ENCODE measurements at places on chromosomes 13 and 19.

GRCh38 chr13:49652355-49653305, 24.3 kb downstream of the ARL11 start:
- DNase-seq: peak; percentile 48

DNA sequence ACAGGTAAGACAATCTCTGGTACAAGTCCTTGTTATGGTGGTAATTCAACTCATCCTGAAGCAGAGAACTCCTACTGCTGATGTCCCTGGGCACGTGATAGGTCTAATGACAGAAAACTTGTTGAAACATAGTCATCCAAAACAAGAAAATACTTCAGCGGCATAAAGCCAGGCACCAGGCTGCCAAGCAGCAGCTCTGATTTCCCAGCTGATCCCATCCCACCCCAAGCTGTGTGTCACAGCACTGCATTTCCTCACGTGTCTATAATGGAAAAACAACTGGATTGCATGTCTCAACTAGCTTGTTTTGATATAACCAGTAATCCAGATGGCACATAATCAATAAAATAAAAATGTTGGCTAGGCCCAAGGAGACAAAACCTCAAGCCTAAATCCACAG, 64.8 kb downstream of the MIPEP start:
- DNase-seq: no peak

DNA sequence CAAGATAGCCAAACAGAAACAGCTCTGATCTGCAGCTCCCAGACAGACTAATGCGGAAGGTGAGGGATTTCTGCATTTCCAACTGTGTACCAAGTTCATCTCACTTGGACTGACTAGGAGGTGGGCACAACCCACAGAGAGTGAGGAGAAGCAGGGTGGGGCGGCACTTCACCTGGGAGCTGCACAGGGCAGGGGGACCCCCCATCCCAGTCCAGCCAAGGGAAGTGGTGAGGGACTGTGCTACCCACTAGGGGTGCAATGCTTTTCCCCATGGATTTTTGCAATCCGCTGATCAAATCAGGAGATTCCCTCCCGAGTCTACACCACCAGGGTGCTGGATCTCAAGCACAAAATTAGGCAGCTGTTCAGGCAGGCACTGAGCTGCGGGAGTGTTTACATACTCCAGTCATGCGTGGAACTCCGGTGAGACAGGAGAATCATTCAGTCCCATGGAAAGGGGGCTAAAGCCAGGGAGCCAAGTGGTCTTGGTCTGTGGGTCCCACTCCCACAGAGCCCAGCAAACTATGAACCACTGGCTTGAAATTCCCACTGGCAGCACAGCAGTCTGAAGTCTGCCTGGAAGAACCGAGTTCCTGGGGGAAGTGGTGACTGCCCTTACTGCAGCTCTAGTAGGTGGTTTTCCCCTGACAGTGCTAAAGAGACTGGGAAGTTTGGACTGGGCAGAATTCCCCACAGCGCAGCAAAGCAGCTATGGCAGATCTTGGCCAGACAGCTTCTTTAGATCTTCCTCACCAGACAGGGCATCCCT, 85.1 kb upstream of the UFM1 start:
- DNase-seq: no peak

DNA sequence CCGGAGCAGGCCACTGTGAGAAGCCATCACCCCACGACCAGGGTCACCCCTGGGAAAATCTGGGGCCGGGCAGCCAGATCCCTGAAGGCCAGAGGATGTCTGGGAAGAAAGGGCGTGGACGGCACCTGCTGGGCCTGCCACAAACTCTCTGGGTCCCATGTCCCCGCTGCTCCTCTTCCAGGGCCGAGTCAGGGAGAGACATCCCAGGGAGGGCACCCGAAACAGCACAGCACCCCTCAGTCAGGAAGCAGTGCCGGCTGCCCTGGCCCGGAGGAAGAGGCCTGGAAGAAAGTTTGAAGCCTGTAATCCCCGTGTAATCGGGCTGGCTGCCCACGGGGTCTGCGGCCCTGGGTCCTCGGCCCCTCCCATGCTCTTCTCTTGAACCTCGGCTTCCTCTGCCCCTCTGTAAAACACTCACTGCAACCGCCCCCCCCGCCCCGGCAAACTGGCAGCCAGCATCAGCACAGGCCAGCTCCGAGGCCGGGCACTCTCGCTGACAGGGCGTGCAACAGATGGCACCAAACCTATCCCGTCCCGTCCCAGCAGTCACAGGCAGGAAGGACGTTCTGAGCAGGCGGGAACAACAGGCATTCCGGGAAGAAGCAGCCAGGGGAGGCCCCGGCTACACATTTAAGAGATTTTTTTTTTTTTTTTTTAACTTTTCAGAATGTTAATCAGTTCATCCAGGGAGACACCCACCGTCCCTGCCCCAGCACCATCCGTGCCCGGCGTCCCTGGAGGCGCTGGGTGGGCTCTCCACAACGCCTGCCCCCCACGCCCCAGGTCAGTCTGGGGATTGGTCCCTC, 1.5 kb downstream of the SBNO2 start:
- peak; percentile 30 for DNase-seq

- no peak for DNase-seq
Measured at GRCh38 chr19:55617426-55617825, 6.9 kb downstream of the ZNF784 start.

GRCh38 chr19:13176345-13176744, 26.1 kb downstream of the IER2 start:
- DNase-seq: no peak

- DNase-seq: no peak
Measured at GRCh38 chr13:88472316-88472715, 801.1 kb downstream of the SLITRK5 start.

- DNase-seq: no peak
Measured at GRCh38 chr13:27432611-27433210, 8.3 kb downstream of the GTF3A start.

DNA sequence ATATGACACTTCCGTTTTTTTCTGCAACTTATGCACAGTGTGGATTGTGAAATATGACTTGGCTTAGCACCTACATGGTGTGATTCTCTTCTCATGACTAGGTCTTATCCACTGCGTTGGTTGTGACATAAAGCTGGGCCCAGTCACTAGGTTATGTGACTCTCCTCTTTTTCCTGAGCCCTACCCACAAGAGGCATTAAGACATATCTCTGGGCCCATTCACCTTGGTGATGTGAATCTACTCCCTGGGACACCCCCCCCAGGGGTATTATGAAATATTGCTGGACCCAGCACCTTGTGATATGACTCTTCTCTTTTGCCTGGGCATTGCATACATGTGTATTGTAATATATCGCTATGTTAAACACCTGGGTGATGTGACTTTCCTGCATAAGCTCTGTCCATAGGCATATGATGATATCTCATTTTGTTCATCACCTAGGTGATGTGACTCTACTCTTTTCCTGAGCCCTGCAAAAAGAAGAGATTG, 85.8 kb upstream of the ZNF43 start:
- no peak for DNase-seq

DNA sequence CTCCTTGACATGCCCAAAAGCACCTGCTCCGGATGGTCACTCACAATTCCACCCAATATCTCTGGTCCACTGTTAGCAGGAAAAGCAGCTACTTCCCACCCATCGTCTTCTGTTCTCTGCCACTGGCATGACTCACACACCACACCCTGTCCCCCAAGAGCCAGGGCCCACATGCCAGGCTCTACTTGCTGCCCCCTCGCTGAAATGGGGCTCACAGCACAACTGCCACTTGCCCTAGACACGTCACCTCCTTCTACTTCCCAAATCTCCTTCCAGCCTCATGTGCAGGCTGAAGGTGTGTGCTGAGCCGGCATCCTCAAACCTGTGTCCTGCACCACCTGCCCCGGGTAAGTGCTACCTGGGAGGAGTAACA, 65.0 kb downstream of the TBC1D4 start:
- peak; percentile 39 for DNase-seq

DNA sequence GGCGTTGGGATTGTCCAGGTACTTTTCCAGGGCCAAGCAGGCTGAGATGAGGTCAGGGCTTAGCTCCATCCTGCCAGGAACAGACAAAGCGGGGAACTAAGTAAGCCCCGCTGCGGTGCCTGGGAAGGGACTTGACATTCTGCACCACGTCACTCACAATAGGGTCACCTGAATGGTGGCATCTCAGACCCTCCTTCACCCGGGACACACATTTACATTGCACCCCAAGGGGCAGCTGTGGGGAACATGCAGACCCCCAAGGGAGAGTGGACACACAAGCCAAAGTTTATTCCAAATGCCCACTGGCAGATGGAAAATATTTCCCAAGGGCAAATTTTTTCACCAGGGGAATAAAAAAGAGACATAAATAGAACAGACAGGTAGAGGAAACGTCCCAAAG, 20.3 kb upstream of the SPC24 start:
- no peak for DNase-seq

GRCh38 chr13:100887729-100888151, 213.1 kb upstream of the TMTC4 start:
- no peak for DNase-seq

DNA sequence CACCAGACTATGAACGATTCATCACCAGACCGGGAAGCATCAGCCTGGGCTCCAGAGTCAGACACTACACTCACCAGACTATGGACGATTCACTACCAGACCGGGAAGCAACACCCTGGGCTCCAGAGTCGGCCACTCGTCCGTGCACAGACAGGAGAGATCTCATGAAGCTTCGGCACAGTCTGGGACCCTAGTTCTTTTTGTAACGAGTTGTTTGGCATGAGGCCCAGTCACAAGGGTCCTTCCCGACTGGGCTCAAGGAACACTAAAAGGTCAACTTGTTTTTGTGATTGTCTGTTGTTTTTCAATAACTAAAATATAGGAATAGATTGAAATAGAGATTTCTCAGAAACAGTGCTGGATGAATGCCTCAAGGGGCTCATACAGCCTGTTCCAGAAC, 1141.6 kb upstream of the MIR17HG start:
- DNase-seq: no peak

DNA sequence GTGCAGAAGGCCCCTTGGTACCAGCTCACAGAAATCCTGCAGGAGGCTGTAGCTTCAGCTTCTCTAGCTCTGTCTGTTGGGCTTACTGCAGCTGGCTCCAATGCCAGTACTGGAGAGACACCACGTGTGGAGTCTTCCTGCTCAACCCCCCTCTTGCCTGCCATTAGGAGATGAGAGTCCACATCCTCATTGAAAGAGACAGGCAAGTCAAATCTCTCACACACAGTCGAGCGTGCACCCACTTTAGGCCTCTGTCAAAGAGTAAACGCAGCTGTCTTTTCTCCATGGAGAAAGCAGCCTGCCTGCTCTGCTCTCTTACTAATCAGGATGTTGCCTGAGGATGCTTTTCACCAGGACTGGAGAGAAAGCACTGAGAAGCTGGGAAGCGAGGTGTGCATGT, 523.0 kb upstream of the NBEA start:
- DNase-seq: no peak

- DNase-seq: no peak
Measured at GRCh38 chr13:46698910-46699460, 98.0 kb downstream of the ESD start.

DNA sequence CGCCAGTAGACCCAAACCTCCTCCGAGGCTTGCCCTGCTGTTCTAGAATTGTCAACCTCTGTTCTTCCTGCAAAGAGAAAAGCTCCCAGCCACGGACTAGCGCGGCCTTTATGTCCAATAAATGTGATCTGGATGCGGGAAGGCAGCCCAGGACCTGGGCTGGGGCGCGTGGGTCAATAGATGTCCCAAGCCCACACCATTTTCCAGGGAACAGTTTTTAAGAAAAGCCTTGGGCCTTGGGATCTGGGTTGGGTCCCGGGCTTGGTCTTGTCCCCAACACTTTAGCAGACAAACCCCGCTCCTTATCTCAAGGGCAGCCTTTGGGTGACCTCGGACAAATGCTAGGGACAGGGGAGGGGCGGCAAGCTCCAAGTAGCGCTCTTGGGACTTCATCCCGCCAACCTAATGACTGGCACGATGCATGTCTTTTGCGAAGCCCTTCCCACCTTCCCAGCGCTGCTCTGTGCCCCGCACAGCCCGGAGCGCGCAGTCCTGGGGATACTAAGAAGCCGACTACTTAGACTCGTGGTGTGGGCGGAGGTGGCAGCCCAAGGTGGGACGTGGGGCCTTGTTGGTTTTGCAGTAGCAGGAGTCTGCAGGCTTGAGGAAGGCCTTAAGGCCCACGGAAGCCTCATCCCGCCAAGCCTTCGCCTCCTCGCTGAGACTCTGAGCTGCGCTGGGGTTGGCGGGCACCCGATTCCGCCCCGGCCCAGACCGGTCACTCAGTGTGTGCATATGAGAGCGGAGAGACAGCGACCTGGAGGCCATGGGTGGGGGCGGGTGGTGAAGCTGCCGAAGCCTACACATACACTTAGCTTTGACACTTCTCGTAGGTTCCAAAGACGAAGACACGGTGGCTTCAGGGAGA, 10.8 kb downstream of the SOX21 start:
- no peak for DNase-seq

DNA sequence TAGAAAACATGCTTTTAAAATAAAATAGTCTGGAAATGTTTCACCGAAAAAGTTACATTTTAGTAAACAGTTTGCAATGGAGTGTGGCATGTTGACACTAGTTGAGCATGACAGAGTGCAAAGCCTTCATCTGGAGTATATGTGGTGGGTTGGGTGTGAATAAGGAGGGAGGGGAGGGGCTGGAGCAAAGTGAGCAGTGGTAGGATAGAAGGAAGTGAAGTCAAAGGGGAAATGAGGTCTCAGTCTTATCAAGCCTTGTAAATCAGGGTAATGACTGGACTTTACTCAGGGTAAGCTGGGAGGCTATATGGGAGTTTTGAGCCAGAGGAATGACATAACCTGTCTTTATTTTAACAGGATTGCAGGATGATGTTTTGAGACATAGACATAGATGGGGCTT, 222.8 kb downstream of the PCDH20 start:
- DNase-seq: no peak

- no peak for DNase-seq
Measured at GRCh38 chr19:40134866-40135265, 44.1 kb upstream of the ZNF780A start.

GRCh38 chr13:51781246-51782022, 22.5 kb downstream of the DHRS12 start:
- DNase-seq: no peak

- DNase-seq: peak; percentile 61
Measured at GRCh38 chr13:61531383-61532065, 115.9 kb upstream of the PCDH20 start.

- no peak for DNase-seq
Measured at GRCh38 chr13:37766502-37766901, 103.1 kb downstream of the TRPC4 start.

DNA sequence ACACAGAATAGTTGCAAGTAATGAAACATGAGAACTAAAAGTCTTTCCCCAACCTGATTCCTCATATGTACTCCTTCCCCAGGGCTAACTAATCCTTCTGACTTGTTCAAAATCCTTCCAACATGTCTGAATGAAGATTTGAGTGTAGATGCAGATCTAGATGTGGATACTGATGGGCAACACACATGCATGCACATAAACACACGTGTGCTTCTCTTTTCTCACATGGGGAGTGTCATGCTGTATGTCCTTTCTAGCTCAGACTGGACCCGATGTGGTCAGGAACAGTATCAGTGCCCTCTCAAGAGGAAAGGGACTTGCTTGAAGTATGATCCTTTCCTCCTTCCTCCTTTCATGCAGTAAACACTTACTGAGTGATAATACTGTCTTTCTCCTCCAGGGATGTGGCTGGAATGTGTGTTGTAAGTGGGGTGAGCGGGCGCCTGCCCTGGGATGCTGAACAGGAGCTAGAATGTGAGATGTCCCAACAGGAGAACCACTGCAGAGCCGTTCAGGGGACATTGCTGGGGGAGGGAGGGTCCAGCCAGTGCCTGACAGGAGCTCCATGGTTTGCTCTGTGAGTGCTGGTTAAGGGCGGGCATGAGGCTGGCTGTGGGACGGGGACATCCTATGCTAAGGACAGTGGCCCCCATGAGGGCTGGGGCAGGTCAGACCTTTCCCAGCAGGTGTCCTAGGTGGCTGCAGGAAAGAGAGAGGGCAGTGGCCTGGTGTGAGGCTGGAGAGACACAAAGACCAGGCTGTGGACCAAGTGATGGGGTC, 146.9 kb downstream of the TEX29 start:
- no peak for DNase-seq

GRCh38 chr19:11337080-11337479, 2.4 kb downstream of the RAB3D start:
- DNase-seq: peak; percentile 24
